ENCODE measurements at places on chromosomes 4 and X.

DNA sequence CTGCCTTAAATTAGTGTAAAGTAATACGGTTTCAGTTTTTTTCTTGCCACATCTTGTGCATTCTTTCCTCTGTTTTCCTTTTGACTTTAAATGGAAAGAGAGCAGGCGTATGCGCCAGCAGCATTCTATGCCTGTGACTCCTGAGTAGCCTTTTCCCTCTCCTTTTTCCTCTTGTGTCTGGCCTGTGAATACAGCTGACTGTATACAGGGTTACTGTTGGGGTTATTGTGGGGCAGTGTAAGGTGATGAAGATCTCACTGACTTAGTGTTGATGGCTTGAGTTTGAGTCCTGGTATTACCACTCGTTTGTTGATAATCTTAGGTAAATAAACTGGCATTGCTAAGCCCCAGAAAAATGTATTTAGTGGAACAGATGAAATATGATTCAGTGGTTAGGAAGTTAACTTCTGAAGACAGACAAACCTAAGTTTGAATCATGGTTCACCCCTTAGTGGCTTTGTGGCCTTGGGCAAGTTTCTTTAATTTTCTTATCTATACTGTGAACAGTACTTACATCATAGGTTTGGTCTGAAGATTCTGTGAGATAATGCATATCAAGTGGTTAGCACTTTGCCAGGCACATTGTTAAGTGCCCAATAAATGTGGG lies 105.1 kb downstream of the FNIP2 start:
- DNase-seq, result no peak

DNA sequence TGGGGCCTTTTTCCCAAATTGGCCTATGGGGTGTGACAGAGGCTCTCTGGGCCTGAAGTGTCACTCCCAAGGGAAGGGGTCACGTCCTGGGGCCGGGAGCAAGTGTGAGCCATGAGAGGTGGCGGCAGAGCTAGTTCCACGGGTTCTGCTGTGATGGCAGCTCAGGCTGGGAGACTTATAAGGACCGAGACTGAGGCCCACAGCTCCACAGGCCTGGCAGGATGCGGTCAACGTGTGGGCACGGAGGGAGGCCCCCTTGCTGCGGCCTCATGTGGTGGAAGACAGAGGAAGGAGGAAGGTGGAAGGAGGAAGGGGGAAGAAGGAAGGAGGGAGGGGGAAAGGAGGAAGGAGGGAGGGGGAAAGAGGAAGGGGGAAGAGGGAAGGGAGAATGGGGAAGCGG lies 7.2 kb upstream of the CPLX1 start:
- no peak for DNase-seq

DNA sequence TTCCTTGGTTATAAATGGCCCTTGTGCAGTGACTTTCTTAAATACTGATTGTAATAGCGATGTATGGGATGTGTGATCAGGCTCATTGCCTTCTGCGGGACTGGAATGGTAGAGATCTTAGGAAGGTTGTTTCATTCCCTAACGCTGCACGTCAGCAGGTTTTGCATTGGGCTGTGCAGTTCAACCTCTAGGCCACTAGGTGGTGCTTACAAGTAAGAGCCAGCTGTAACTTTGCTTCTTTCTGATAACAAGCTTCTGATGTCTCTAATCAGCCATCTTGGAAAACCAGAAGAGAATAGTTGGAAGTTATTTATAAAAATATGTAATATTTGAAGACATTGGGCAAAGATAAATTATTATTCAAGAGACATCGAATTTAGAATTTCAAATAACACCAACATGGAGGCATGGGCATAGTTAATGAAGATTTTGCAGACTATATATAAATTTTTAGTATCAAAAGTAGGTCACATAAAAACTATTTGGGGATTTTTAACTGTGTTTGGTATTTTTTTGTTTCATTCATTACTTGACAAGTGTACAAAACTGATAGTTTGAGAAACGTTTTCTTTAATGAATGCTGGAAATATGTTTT lies 339.7 kb upstream of the PCDH7 start:
- peak; percentile 8 for DNase-seq

- no peak for DNase-seq
Observed at GRCh38 chr4:176289561-176289960, 20.5 kb upstream of the ASB5 start.

DNA sequence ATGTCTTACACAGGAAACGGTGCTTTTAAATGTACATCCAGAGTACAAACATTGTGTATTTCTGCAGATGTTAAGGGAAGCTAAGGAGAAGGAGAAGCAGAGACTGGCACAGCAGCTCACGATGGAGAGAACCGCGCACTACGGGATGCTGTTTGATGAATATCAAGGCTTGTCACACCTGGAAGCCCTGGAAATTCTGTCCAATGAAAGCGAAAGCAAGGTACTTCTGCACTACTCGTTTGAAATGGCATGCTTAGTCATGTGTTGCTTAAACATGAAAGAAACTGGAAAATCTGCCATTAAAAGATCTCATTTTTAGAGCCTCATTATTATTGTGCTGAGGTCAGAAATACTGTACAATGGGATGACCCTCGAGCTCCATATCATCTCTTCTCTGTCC lies 47.2 kb downstream of the FAM114A1 start:
- DNase-seq, result no peak

- no peak for DNase-seq
Observed at GRCh38 chr4:86741846-86742245, 107.3 kb downstream of the SLC10A6 start.

DNA sequence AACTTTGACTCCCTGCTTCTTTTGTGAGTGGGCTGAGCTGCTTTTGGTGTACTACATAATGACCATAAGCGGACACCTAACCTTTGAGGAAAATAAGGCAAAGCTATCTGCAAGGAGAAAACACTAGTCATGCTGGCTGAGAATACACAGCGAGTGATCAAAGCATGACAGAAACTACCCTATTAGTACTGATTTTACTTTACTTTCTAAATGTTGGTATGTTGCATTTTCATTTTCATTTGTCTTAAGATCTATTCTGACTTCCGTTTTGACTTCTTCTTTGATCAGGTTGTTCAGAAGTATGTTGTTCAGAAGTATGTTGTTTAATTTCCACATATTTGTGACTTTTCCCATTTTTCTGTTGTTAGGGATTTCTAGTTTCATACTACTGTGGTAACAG lies 361.1 kb downstream of the TRAM1L1 start:
- DNase-seq, result no peak

DNA sequence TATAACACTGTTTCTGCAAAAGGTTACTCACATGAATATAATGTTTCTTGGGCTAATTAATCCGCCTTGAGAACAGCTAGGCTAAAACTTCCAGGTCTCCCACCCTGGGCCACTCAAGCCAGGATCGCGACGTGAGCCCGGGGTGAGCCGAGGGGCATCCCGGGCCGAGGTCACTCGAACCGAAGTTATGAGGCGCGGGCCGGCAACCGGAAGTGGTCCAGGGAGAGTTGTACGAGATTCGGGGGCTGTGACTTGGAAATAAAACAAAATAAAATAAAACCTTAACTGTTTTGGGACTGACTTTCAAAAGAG lies 317 bp downstream of the CMC4 start:
- DNase-seq, result no peak

DNA sequence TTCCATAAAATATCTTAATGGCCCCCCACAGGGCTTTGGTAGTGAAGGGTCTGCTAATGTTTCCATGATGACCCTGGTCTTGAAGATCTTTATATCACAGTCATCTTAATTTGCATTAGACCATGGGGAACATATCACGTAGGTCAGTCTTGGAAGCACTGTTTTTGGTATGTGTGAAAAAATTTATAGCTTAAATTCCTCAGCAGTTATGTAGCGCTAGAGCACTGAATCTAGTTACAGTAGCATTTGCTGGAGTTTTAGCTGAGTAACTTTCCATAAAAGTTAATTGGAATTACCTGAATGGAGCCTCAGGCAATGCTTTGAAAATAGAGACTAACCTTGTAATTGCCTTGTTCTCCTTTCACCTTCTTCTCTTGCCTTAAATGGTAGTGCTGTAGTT lies 648.8 kb downstream of the IQCM start:
- DNase-seq, result no peak

GRCh38 chr4:184843984-184844554 lies 18.3 kb upstream of the ACSL1 start:
- peak; percentile 41 for DNase-seq

DNA sequence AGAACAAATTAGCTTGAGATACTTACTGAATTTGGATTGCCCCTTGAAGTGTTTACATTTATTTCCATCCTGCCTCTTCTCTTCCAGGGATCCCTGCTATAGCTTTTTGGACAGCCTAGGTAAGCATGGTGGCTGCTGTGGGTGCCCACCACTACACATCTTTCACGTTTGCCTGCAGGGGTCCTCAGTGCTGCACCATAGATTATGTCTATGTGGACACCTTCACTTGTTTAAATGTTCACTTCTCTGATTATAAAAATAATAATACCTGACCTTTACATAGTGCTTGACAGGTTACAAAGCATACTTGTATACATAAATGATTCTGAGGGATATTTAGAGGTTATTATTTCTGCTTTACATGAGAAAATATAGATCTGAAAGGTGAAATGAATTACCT lies 67.9 kb upstream of the SLC4A4 start:
- DNase-seq, result no peak

DNA sequence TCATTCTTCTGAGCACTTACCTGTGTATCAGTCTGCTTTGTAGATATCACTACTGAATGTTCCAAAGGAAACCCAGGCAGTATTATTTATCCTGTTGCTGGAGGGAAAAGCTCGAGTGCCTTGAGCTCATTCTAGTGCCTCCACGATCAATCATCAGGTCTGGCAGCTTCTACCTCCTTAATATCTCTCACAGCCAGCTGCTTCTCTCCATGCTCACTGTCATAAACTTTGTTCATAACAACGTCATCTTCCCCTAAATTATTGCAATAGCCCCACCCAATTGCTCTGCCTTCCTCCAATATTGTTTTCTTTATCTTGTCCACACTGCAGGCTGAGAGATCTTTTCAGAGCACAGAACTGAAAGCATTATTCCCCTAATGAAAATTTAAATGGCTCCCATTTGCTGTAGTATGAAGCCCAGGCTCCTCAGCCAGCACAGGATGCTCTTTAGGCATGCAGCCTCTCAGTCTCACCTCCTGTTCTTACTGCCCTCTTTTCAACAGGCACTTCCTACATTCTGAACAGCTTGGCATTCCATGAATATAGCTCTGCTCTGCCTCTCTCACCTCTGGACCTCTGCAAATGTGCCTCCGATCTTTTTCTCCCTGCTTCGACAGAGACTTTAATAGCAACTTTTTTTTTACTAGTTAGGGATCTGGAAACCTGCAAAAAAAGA lies 504.2 kb upstream of the IGFBP7 start:
- DNase-seq, result no peak

DNA sequence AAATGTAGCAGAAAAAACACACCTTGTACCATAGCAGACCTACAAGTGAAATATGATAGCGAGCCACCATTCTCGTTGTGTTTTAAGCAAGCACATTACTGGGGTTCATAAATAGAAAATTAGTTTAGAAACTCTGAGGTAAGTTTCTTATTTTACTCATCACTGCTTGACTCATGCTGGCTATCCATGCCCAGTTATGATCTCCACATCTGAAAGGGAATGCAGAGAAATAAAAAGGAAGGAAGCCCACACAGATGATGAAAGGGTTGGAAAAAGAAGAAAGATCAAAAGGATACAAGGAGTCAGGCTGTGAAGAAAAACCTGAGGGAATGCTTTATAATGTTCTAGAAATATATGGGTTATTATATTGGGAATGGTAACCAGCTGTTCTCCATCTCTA lies 54.5 kb downstream of the CAMK2D start:
- no peak for DNase-seq

GRCh38 chr4:174334628-174335027 lies 50.9 kb downstream of the CEP44 start:
- peak; percentile 1 for DNase-seq

GRCh38 chrX:103818842-103819619 lies 13.0 kb downstream of the RAB9B start:
- DNase-seq, result no peak

GRCh38 chr4:158722291-158722916 lies 792 bp downstream of the PPID start:
- DNase-seq, result no peak

DNA sequence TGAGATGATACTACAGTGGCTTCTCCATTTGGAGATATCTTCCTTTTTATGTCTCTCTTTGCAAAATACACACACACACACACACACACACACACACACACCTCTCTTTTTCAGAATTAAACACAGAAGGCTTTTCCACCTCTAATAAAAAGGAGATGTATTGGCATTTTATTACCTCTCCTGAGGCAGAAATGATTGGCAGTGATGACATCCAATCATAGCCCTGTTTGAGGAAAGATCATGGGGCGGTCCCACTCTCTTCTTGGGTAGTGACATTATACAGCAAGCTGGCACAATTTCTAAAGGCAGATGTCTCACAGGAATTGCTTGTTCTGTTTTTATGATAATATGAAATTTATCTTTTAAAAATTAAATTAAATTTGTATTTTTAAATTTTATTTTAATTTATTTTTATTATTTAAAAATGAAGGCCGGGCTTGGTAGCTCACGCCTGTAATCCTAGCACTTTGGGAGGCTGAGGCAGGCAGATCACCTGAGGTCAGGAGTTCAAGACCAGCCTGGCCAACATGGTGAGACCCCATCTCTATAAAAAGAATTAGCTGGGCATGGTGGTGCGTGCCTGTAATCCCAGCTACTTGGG lies 15.6 kb downstream of the CHRNA9 start:
- DNase-seq, result no peak

GRCh38 chrX:7925867-7926472 lies 1.2 kb downstream of the PNPLA4 start:
- peak; percentile 46 for DNase-seq

GRCh38 chr4:11632483-11632882 lies 203.8 kb upstream of the HS3ST1 start:
- DNase-seq, result no peak

GRCh38 chrX:19785647-19786046 lies 101.8 kb downstream of the SH3KBP1 start:
- DNase-seq, result peak; percentile 78

- no peak for DNase-seq
Observed at GRCh38 chr4:10698172-10698571, 13.6 kb upstream of the CLNK start.

- no peak for DNase-seq
Observed at GRCh38 chrX:64427281-64427680, 32.0 kb upstream of the MTMR8 start.

DNA sequence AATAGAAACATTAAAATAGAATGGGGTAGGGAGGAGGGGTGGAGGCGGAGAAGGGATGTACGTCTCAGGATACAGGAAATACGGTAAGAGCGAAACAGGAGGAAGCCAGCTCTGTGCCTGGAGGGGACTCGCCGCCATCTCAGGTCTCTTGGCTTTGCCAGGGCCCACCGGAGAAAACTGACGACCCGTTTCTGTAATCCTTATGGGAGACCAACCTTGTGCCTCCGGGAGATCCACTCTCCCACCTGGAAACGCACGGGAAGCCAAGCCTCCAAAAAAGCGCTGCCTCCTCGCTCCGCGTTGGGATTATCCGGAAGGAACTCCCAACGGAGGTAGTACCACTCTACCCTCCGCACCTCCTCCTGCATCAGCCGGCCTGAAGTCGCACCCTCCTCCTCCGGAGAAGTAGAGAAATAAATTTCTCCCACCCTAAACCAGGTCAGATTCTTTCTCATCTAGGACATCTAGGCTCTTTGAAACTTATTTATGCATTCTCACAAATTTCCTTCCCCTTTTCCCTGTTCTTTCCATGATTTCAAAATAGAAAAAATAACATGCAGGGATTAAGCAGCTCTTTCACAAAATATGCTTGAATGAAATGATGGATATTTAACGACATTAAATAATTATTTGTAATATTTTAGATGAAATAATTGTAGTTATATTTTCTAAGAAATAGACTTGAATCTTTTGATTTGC lies at the start of gene NBDY:
Gene NBDY (plus strand): TSS at position 92 of the 699 bp plus-strand sequence. CDS start 111 bp downstream, at position 203.
- peak; percentile 14 for DNase-seq
